ENCODE measurements at places on chromosomes 7 and 10.

DNA sequence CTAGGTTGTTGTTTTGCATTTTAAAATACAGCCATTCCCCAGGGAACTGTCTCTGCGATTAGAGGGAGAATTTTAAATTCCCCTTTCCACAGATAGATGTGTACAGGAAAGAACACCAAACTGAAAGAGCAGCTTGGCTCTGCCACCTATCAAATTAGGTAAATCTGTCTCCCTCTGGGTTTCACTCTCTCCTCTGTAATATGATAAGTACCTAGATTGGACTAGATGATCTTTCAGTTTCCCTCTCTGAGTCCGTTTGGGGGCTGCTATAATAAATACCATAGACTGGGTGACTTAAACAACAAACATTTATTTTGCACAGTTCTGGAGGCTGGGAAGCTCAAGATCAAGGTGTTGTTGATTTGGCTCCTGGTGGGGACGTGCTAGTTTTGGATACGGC, 186.0 kb downstream of the KIF20B start:
- DNase-seq, result no peak

DNA sequence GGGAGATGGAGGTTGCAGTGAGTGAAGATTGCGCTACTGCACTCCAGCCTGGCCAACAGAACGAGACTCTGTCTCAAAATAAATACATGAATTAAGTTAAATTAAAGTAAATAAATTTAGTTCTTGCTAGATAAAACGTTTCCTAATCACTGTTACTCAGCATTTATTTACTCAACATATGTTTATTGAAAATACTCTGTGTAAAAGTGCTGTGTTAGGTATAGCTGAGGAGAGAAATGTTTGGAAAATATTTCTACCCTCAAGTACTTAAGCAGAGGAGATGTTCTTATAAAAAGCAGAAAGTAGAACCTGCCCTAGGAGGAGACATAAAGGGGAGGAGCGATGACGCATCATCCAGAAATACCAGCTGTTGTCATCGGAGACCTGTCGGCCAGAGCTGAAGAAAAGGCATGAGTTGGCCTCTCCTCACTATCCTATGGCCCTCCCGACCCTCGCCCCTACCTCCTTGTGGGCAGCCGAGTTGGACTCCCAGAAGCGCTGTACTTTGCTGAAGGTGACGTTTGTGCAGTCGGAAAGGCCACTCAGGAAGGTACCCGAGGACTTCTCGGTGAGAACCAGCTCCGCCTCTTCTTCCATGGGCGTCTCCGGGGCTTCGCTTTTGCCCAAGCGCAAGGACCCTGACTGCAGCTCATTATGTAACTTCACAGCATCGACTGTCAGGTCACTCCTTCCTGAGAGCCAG, 1.1 kb downstream of the RRP12 start:
- DNase-seq, result no peak

GRCh38 chr10:29595636-29596225, 39.0 kb downstream of the SVIL start:
- no peak for DNase-seq

DNA sequence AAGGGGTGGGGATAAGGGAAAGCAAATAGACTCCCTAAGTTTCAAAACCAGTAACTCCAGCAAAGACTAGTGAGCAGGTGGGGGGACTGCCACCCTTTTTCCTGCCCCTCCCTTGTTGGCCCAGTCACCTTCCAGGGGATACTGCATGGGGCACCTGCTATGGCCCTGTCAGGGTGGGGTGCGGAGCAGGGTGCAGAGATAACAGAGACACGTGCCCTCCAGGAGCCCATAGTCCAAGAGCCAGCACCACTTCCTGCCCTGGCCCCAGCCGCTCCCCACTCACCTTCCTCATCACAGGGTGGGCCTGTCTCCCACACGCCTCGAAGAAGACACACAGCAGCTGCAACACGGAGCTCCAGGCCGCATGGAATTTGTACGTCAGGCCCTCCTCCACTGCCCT, 20.6 kb downstream of the RRP12 start:
- no peak for DNase-seq

DNA sequence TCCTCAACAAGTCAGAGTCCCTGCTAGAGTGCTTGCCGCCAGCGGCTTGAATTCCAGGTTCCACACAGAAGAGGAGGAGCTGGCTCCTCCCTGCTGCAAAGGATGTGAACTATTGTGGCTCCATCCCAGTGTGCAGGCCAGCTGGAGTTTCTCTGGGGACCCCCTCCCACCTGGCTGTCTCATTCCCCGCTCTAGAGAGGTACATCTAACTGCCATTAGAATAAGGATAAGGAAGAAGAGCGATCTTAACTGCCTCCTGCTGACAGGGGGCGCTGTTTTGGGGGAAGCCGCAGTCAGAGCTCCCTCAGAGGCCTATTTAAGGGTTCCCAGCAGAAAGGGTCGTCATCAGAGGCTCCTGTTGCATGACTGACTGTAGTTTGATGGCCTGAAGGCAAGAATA, 40.8 kb upstream of the HECW1 start:
- peak; percentile 1 for DNase-seq

GRCh38 chr7:155769701-155770100, 42.6 kb downstream of the SHH start:
- no peak for DNase-seq

DNA sequence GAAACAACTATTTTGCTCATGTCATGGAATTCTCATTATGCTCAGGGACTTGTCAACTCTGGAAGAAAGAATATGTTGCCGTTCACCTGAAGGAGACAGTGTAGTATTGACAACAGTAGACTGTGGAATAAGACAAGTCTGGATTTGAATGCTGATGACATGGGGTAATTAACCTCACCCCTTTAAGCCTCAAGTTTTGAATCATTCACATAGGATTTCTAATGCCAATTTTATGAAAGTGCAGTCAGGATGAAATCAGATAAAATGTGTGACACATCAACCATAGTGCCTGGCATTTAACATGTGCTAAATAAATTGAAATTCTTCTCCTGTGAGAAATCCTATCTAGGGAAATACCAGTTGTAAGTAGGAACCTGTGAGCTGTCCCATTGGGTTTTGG, 305.8 kb downstream of the KIF20B start:
- DNase-seq, result no peak

- DNase-seq, result no peak
Observed at GRCh38 chr10:5685764-5686240, 1.2 kb downstream of the TASOR2 start.

DNA sequence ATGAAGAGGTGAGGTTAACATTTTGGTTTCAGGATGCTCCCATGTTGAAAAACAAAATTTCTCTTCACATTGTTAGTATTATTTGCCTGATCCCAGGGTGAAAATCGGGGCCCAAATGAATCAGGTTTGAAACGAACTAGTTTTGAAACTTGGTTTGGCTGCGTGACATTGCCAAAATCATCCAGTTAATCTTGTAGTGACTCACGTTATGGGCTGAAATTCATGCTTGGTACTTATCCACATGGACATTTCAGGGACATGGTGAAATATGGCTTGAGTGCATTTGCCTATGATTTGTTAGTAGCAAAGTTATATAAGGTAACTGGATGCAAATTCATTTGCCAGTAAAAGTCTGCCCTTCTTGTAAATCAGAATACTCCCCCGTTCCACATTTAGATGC, 97.3 kb downstream of the CFAP58 start:
- DNase-seq, result no peak

DNA sequence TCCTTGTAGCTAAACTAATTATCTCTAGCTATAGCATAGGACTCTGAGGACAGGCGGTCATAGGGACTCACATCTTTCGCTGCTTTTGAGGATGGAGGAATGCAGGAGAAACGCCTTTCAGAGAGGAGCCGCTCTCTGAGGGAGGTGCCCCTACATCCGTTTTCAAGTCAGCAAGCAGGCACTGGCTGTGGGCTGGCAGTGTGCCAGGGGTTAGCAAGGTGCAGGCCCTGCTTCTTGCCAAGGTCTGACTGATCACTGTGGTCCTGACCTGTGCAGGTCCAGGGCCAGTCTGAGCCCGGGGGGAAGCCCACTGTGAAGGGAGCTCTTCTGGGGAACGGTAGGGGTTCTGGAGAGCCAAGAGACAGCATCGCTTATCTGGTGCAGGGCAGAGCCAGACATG, 89.4 kb downstream of the SH3PXD2A start:
- DNase-seq, result peak; percentile 70
